ENCODE measurements at places on chromosomes 1 and 21. TPM values are rescaled to one million over a fixed set of nuclear protein-coding genes. Genes with fewer than 3 reads are reported as not detected.

DNA sequence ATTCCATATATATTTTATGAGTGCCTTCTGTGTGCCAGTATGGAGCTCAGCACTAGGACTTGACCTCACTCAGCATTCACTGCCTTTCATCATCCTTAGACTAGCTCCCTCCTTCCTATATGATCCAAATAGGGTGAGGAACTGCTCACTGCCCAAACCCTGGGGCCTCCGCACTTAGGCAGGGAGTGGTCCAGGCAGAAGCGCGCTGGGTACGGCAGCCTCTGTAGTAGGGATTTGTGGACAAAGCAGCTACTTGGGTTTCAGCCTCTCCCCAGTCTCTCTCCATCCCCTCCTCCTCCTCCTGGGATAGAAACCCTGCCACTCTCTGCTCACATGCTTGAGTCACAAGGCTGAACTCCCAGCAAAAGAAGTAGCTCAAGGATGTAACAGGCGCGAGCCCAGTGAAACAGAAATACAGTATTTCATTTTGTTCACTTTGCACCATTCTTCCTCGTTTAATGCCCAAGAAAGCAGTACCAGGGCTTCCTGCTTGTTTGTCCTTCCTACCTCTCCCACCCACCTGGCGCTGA, 32.9 kb downstream of the PLEKHA6 start:
- no peak for DNase-seq

- no peak for DNase-seq
Observed at GRCh38 chr1:83029916-83030315, 969.0 kb downstream of the TTLL7 start.

DNA sequence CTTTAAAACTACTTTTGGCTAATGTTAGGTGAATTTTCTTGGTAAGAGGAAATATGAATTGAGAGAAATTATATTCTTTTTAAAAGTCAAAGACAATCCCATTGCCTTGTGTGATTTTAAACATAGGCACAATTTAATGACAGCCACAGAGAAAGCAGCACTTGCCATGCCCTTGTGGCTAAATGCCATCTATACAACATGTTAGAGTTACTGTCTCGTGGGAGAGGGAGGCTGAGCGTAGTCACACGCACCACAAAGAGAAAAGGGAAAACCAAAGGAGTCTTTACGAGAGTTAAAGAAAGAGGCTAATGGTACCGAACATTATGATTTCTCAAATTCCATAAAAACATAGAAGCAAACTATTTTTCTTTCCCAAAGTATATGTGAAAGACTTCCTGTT, 537.9 kb downstream of the PTPRC start:
- DNase-seq = no peak

GRCh38 chr21:41663805-41664788, 102.8 kb downstream of the RIPK4 start:
- DNase-seq = peak; percentile 27

GRCh38 chr1:185295091-185295490, 22.0 kb downstream of the IVNS1ABP start:
- DNase-seq = no peak

GRCh38 chr1:109040627-109040988, 1.3 kb downstream of the WDR47 start:
- DNase-seq = no peak

- no peak for DNase-seq
Observed at GRCh38 chr1:20168564-20169491, 17.1 kb upstream of the UBXN10 start.

GRCh38 chr1:2229911-2230731, 2.0 kb downstream of the SKI start:
- no peak for DNase-seq

Gene RBP7
- 4.2 TPM for total RNA-seq

DNA sequence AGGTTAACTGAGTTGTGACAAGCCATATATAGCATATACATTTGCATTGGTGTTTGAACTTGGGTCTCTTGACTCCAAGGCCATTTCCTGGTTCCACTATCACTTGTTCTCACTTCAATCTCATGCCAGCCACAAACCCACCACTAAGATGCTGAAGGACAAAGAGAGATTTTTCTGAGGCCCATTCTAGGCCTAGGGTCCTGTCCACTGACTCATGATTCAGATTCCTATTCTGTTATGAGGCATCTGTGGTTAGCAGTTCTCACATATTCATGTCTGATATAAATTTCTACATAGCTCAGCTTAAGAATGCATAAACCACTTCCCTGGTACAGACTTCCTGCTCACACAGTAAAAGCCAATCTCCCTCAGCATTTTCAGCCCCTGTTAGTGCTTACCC, 326.1 kb upstream of the BEND5 start:
- no peak for DNase-seq

GRCh38 chr1:217472915-217473314, 158.0 kb downstream of the GPATCH2 start:
- no peak for DNase-seq

- DNase-seq = no peak
Observed at GRCh38 chr1:31755850-31756492, 8.2 kb downstream of the ADGRB2 start.

GRCh38 chr1:23784846-23785245, 6.1 kb upstream of the LYPLA2 start:
- DNase-seq = no peak

Gene DIO1
- 0.05 TPM for total RNA-seq

GRCh38 chr1:59354709-59355337, 57.9 kb downstream of the FGGY start:
- no peak for DNase-seq
